Activated CD4-positive, alpha-beta T cell treated with anti-CD3 and anti-CD28 coated beads, Interleukin-2, amount 50 U/mL, for 16 hours (primary cell): ENCODE measurements at places on chromosomes 5 and 9.
A peak's percentile ranks its signal among the peaks of the same experiment; 100 is the strongest.

DNA sequence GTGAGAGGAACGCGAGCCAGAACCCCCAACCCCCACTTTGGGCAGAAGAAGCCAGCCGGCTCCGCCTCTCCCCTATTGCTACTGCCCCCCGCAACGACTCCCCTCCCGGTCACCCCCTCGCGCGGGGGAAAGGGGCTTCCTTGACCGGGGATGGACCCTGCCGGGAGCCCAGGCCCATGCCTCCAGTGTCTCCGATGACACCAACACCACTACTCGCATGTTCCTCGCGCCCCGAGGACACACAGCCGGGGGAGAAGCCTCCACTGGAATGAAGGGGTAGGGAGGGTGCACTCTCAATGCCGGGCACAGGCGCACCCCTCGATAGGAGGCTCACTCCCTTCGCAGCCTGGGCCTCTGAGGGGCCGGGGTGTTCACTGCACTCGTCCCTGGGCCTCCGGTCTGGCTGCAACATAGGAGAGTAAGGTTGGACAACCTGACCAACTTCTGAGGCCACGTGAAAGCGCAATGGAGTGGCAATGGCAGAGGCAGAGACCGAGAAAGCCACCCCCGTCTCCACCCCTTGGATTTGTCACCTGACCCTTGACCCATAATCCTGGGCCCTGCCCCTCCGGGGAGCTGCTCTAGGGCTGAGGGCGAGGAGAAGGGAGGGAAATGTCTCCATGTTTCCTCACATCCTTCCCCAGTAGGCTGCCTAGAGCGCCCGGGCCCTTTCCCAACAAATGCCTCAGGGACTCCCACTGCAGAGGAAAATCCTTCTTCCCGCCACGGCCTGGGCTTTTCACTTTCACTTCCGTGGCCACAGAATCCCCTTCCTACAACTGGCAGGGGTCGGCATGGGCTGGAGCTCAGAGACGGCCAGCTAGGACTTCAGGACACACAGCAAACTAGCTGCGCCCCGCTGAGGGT is 1.1 kb upstream of the CNTFR start:
- DNase-seq, result no peak

- peak; percentile 8 for DNase-seq
Observed at GRCh38 chr5:59390074-59390659, 503.4 kb downstream of the PDE4D start.

DNA sequence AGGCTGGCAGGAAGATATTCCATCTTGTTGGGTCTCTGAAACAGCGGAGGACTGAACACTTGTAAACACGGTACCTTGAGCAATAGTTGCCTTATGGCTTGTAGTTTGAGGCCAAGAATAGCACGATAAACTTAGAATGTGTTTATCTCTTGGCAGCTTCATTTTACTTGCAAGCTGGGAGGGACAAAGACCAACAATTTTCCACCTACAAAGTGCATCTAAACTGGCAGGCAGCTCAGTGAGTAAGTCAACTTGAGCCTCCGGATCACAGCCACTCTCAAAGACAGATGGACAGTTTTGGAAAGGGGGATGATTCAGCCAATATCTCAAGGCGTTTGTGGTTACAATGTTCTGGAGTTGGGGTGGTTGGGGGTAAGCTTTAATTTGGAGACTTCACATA is 652.6 kb downstream of the CETN3 start:
- DNase-seq, result no peak

- DNase-seq, result no peak
Observed at GRCh38 chr5:127431977-127432585, 85.4 kb upstream of the PRRC1 start.

- no peak for DNase-seq
Observed at GRCh38 chr9:12808569-12808968, 33.7 kb downstream of the LURAP1L start.

DNA sequence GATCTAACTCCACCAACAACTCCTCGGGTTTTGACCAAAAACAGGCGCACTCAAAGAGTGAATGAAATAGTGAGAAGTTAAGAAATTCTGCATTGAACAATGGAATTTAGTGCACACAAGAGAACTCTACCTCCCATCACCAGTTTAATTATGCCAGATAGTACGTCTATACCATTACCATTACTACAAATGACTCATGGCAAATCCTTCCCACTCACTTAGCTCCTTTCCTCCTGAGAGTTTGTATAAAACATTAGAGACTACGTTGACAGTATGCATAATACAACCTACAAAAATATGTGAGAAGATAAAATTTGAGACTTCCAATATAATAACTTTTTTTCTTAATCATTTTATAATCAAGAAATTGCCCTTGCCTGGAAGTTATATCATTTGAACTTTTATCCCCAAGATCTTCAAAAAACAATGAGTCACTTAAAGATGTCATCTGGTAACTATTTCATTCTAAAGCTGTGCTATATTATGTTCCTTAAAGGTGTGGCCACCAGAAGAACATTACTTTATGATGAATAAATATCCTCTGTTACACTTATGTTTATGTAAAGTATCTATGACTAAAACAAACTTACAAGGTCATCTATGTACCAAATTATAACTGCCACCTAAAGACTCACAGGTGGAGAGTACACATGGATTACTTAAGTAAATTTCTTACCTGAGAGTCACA is 297.9 kb upstream of the PTGER4 start:
- DNase-seq, result no peak

DNA sequence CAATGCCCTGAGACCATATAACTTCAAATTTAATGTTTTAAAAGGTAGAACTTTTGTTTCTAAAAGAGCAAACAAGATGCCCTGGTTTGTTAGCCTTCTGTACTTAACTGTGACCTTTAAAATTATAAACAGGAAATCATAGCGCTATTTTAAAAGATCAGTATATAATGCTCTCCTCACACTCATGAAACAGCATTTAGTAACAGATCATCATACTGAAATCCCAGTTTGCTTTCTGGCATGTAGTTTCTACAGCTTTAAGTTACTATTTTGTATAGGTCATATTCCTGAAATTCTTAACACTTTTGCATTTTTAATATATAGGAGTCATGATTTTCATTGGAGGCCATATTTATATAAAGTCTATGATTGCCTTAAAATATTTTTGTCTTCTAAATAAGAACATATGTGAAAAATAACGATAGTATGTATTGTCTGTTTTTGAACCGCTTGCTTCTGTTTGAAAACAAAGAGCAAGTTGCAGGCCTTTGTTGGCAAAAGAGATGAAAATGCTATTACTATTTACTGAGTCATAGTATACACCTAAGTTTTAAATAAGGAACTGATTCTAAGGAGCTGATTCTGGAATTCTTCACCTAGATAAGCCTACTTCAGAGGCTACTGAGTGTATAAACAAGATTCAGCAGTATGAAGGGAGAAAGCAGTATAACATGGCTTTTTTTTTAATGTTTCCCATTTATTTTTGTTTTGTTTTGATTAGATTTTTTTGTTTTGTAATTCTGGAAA is 20.5 kb downstream of the SRFBP1 start:
- DNase-seq, result no peak

- no peak for DNase-seq
Observed at GRCh38 chr5:139861021-139861888, 65.6 kb downstream of the PSD2 start.

GRCh38 chr5:87051502-87052113 is 216.1 kb upstream of the RASA1 start:
- DNase-seq, result no peak

DNA sequence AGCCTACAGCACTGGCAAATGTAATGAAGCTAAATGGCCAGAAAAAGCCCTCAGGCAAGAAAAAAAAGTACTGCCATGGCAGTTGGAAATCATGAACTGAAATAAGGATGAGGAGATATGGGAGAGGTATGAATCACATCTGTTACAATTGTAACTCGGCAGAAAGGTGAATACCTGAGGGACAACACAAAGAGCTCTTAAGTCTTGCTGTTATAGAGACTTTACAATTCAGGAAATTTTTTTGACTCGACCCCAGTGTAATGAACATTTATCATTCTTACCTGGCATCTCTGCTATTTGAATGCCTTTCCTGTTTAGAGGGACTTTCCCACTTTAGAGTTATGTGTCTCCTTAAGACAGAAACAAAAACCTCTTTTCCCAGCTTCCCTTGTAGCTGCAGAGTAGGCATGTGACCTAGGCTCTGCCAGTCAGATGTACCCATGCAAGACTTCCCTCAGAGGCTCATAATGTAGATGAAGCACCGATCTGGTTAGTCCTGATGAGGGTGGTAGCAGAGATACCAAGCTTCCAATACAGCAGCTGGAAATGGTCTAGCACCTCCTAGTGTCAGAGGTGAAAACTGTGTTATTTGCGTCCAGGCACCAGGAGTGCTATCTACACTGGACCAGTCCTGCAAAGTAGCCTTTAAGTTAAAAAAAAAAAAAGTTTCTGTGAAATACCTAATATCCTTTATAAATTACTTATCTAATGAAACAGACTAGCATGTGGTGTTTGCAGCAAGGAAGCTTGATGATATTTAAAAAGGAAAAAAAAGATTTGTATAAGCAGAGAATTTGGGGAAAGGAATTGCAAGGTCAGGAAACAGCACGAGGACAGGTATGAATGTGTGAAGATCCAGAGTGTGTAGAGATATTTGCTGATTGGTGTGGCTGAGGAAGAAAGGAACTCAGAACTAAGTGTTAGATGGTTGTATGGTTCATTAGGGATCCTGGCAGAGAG is 146.9 kb upstream of the SLC1A3 start:
- DNase-seq, result peak; percentile 7

GRCh38 chr5:55855509-55855908 is 4.4 kb downstream of the IL31RA start:
- peak; percentile 35 for DNase-seq
